ENCODE measurements at places on chromosomes 16 and 17.

DNA sequence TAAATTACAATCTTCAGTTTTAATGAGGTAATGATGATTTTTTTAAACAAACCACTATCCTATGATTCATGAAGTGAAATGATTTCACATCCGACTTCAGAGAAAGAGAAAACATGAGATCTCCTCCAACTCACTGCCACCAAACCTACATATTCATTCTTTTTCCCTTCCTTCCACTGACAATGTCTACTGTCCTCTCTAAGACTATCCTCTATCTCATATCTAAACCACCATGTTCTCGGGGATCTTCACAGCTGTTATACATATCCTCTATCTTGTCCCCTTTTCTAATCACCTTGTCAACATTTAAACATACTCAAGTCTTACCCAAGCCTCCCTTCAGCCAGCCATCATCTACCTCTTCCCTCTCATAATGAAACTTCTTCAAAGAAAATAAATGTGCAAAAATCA lies 53.5 kb downstream of the SMURF2 start:
- no peak for DNase-seq

GRCh38 chr16:27244363-27244755 lies 24.2 kb downstream of the NSMCE1 start:
- DNase-seq: no peak

DNA sequence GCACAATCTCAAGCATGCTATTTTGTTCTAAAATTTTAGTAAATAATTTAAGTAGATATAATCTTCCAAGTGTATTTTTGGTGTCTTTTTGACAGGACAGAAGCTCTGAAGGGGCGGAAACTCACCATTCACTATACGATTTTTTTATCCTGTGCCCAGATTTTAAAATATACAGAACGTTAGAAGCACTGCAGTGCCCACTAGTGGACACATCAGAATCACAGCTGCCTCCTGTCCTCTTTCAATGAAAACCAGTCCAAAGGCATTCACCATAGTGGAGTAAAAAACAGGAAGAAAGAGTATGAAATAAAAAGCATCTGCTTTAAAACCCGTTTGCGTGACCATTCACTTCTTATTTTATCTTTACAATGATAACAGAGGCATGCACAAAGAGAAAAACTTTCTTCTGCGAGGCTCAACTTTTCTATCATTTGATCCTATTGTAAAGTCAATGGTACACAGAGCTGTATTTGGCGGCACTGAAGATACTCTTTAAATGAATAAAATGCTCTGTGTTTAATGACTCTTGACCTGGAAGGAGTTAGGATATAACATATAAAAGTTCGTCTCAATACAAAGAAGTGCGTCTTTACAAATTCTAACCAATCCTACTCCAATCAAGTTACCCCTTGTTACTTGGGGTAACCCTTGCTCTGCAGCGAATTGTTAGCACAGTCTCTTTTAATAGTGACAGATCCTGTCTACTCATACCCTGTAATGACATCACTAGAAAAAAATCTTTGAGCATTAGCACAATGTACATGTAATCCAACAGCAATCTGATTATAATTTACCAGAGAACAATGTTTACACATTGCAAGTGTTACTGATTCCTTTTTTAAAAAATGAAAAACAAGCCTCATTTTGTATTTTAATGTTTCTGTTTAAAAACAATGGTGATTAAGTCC lies 339.8 kb upstream of the PSMD7 start:
- DNase-seq: peak; percentile 73

DNA sequence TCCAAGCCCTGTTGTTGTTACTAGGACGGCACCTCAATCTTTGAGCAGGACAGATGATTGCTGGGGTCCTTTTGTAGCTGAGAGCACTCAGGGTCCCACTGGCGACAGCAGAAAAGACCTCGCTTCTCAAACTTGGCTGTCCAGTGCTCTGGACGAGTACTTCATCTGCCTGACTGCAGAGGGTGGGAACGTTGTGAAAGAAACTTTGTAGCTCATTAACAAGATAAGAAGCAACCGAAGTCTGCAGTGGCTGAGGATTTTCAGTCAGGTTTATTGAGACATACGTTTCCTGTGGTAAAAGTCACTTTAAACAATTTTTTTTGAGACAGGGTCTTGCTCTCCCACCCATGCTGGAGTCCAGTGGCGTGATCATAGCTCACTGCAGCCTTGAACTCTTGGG lies 191.7 kb downstream of the PRKCB start:
- no peak for DNase-seq

- DNase-seq: peak; percentile 41
Observed at GRCh38 chr17:30021708-30022317, 80.4 kb downstream of the EFCAB5 start.

GRCh38 chr16:73058616-73059409 lies 10.9 kb upstream of the ZFHX3 start:
- DNase-seq: no peak

DNA sequence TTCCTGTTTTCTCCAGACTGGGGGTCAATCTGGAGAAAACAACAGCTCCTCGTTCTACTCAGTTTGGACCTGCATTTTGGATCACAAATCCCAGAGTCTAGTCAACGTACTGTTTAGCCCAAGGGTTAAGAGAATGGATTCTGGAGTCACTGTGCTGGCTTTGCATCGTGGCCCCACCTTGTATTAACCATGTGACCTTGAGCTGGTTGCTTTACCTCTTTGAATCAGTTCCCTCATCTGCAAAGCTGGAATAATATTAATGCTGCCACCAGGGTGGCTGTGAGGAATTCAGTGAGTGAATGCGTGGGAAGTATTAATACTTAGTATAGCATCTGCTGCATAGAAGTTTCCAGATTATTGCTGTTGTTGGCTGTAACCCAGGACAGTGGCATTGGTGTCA lies 11.3 kb upstream of the DHRS7C start:
- no peak for DNase-seq

DNA sequence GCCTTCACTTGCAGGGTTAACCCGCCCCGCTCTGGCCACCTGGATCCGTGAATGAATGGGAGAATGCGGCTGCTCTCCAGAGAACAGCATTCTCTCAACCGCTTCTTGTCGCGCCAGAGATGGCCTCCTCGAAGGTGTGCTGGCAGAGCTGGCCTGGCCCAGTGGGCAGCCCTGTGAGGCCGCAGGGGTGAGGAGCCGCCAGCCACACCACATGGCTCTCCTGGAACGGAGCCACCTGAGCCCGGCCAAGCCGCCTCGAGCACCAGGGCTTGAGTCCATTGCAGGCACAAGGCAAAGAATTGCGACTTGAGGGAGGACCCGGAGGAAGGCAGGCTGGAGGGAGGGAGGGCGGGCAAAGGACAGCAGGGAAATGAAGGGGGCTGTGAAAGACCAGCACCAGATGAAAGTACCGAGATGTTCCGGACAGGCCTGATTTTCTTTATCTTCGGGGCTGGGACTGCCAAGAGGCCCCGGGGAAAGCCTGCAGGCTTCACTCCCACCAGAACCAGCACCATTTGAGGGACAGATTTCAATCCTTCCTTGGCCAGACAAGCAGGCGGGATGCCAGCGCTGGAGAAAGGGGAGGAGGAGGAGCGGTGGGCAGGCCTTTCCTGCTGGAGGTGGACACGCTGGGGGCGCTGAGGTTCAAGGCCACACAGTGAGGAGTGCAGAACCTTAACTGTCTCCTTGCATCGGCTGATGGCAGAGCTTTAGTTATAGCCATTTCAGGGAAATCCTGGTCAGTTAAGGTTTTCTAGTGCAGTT lies 69.4 kb downstream of the MRC2 start:
- DNase-seq: no peak

DNA sequence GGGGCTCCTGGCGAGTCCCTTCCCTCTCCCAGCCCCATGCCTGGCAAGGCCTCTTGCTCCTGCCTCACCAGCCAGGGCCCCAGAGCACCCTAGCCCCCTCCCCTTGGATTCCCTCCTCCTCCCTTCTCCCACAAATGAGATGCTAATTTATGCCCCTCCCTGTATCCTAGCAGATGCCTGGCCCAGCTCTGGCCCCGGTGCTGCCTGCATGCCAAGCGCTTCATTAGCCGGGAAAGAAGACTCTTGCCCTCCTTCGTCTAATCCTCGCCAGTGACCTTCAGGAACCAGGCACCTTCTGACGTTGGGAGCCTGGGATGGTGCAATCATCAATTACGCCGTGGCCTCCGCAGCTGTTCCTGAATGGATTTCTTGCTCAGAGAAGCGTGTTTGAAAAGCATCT lies 127.8 kb downstream of the SDK2 start:
- no peak for DNase-seq

DNA sequence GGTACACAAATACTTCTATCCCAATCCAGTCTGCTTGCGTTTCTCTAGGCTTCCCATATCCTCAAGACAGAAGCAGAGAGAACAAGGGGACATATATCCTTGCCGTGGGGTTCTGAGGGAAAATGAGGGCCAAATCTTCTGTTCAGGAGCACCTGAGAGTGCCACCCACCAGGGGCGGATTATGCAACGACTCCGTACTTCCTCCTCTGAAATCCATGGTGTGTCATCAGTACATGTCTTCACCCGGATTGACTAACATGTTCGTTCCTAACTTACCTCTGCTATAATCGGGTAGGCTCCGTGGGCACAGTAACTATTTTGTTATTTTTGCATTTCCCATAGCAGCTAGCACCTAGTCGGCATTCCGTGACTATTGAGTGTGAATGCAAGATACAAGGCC lies 7.8 kb upstream of the ZNF200 start:
- DNase-seq: no peak

DNA sequence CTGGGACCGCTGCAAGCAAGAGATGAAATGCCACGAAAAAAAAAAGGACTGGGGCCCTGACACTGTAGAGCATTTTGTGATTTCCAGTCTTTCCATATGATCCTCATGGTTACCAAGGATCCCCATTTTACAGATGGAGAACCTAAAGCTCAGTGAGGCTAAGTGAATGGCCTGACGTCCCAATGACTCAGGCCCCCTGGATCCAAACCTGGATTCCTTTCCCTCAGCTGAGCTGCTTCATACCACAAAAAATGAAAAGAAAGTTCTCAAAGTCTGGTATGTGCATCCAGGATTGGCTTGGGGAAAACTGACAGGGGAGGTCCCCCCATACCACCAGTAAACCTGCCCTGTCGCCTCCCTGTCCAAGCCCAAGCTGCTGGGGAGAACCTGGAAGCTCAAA lies 80.5 kb downstream of the TEX14 start:
- DNase-seq: no peak

- DNase-seq: no peak
Observed at GRCh38 chr16:23676924-23677480, 1.7 kb upstream of the PLK1 start.

Data from Calu3 (cell line).